DMS53 (cell line): ENCODE measurements at places on chromosomes 4 and X.

GRCh38 chrX:41198410-41198809 lies 113.2 kb downstream of the USP9X start:
- DNase-seq: peak; percentile 18

- DNase-seq: peak; percentile 2
Measured at GRCh38 chrX:123337886-123338639, 154.0 kb downstream of the GRIA3 start.

DNA sequence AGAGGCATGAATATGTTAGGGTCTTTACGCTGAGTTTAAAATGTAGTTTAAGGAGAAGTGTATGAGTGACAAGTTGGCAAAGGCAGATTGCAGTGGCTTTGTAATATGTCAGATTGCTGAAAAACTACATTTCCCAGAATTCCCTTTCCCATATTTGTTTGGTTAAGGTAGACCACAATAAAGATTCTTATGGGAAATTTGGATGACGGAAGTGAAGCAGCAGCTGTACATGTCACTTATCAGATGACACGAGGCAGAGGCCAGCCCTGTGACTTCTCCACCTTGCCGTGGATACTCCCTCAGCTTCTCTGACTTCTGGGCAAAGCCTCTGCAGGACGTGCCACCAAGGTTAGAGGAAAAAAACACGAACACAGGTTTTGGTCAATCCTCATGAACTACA lies 229.7 kb upstream of the DKK2 start:
- DNase-seq: peak; percentile 11

DNA sequence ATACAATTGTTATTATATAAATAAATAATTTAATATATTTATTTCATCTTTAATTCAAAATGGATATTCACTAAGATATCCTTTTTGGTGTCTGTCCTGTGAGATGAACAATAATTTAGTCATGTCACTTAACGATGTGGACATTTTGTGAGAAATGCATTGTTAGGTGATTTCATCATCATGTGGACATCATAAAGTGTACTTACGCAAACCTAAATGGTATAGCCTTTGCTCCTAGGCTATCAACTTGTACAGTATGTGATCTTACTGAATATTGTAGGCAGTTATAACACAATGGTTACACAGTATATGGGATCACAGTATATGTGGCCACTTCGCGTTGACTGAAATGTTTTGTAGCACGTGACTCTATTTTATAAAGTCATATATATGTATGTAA lies 20.2 kb upstream of the CHRNA9 start:
- no peak for DNase-seq

DNA sequence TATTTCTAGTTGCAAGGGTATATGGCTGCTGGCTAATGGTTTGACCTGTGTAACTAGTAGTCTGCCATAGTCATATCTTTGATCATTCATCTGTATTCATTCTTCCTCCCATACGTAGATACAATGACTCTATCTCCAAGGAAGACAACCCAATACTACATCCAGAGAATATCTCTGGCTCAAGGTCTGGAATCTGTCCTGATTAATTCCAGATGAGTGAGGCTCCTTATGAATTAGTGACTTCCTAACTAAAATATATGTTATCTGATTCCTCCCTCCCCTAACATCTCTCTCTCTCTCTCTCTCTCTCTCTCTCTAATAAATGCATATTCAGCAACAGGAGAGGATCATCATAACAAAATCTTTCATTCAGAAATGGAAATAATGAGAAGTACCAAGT lies 641.5 kb downstream of the FAT4 start:
- no peak for DNase-seq

GRCh38 chrX:49037883-49038475 lies 5.2 kb downstream of the TFE3 start:
- peak; percentile 19 for DNase-seq

DNA sequence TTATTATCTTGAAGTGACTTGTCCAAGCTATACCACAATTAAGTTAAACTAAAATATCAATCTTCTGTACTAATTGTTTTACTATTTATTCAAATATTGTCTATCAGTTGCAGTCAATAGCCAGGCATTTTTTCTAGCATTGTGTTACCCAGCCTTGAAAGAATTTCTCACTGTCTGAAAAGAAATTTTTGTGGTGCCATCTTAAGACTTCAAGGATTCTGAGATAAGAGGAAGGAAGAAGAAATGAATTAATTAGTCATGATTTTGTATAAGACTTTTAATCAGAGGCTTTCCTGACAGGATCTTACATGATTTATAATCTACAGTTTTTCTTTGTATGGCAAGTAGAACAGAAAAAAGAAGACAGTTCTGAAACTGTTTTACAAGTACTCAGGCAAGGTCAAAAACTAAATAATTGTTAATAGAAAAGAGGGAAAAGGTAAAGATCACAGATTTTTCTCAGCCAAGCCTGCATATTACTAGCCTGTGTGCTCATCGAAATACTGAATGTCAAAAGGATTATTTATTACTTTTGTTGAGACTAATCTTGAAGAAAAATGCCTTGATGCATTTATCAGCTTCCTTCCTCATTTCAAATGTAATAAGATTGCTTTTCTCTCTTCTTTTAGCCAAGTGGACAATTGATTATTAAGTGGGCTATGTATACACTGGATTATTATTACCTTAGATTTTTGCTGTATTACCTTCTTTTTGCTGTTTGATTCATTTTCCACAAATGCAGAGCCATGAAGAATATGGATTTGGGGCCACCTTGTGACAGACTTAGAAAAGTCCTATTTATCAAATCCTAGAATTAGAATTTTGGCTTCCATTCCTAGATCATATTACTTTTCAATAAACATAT lies 53.8 kb downstream of the CXCL1 start:
- peak; percentile 63 for DNase-seq

DNA sequence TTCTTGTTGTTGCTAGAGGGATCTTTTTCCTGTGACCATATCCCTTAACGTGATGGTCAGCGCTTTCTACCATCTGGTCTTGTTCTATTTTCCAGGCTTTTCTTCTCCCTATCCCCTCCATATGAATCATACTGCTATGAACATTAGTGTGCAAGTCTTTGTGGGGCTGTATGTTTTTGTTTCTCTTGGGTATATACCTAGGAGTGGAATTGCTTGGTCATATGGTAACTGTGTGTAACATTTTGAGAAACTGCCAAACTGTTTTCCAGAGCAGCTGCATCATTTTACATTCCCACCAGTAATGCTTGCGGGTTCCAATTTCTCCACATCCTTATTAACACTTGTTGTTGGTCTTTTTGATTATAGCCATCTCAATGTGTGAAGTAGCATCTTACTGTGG lies 121.4 kb downstream of the SPRY1 start:
- DNase-seq: no peak

GRCh38 chr4:99683895-99684294 lies 26.3 kb upstream of the C4orf54 start:
- DNase-seq: no peak

DNA sequence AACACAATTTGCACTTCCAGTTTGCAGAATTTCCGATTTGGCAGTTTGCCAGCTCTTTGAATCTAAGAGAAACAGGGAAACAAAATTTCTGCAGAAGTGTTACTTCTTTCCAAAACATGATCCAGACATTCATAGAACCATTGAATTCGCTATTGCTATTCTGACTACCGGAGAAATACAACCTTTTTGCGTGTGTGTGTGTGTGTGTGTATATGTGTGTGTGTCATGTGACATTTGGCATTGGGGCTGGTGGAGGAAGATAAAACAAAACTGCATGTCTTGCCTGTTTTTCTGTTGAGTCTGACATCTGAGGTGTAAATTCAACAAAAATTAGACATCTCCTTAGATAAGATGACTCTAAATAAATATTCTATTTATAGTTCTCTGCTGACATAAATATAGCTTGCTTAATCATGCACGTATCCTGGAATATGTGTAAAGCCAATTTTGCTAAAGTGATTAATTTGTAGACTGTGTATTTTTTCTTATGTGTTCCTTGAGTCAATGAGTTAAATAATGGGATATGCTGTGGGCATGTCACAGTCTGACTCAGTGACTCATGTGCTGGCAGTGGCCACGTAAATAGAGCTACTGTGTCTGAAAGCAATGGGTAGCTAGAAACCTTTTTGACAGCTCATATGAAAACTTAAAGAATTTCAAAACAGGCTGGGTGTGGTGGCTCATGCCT lies 98.9 kb downstream of the HPGD start:
- peak; percentile 50 for DNase-seq

DNA sequence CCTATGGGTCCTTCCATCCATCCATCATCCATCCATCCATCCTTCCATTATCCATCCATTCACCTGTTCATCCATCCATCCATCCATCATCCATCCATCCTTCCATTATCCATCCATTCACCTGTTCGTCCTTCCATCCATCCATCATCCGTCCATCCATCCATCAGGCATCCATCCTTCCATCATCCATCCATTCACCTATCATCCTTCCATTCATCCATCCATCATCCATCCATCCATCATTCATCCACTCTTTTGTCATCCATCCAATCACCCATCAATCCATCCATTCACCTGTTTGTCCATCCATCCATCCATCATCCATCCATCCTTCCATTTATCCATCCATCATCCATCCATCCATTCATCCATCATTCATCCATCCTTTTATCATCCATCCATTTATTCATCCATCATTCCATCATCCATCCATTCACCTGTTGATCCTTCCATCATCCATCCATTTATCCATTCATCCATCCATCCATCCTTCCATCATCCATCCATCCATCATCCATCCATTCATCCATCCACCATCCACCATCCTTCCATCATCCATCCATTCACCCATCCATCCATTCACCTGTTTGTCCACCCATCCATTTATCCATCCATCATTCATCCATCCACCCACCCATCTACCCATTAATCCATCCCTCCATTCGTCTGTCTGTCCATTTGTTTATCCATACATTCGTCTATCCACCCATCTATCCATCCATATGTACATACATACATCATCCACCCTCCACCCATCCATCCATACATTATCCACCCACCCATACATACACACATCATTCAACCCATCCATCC lies 34.8 kb downstream of the SH3TC1 start:
- DNase-seq: no peak

GRCh38 chrX:16488959-16489358 lies 161.0 kb upstream of the S100G start:
- DNase-seq: no peak

DNA sequence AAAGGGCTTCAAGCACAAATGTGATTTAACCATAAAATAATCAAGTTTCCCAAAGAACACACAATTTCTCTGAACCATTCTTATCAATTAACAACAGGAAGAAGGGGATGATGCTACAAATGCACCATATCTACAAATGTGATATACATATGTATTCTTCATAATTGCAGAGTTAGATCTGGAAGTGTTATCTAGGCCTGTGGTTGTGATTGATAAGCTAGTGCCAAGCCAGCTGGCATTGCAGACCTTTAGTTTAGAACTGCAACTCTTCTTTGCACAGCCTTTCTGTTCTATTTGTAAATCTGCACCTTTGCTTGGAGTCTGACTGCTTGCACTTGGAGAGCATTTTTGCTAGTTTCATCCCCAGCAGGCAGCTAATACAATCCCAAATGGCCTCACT lies 145.5 kb upstream of the NPY2R start:
- no peak for DNase-seq

DNA sequence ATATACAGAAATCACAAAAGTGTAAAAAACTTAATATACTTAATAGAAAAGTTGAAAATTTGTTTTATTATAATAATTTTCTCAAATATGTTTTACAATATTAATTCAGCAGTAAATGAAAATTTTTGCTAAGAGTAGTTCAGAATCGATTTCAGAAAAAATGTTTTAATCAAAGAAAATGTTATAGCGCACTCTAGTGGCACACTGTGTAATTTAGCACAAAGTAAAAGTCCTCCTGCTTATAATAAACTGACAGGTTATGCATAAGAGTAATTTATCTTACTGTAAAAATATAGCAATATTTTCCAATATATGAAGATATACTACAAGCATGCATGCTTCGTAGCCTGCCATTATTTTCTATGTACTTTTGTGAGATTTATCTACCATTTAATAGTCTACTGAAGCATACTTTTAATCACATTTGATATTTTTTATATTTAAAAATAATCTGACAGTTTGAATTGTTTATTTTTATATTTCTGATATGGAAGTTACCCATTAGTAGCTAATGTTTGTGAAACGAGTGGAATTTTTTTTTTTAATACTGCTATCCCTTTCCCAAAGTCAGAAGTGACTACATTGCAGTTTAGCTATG lies 217.9 kb upstream of the KLHL4 start:
- peak; percentile 59 for DNase-seq

- peak; percentile 76 for DNase-seq
Measured at GRCh38 chr4:31647786-31648185, 927.6 kb downstream of the PCDH7 start.

DNA sequence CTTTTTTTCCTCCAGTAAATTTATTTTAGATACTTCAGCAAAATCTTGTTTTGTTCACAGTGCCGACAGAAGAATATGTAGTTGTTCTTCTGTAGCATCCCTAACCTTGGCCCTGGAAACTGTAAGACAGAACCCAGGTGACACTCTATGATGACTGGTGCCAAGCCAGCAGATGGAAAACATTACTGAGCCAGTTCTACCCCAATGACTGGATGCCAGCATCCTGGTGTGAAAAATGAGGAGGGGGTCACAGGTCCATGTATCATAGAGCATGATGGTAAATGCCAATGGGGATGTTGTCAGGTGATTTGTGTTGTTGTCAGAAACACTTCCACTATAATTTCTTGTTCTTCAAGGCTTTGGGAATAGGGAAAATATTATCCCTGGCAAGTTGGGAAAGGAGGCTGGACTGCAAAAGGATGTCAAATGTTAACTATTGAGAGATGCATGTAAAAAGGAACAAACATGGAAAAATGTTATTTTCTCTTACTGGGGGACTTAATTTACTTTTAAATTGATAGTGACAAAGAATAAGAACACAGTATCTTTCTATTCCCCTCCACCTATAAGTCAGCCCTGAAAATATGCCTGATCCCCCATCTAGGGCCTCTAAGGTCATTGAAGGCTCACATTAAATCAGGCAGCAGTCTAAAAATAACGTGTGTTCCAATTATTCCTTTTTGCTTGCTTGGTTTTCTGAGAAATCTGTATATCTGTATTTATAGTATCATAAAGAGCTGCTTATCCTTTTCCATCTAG lies 159.8 kb downstream of the RASL11B start:
- DNase-seq: no peak

DNA sequence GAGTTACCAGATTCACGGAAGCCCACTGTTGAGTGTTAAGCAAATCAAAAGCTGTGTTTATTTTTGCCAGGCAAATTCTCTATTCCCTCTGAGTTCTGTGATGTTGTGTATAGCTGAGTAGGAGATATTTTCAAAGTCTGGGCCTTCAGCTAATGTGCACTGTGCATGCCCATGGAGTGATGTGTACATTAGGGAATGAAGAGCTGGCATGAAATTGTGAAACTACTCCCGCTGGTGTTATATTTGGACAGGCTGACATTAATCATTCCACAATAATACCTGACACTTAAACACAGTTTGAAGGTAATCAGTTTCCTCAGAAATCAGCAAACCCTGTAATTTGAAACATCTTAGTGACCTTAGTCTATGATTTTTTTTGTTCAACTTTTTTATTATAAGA lies 88.1 kb upstream of the MBNL3 start:
- DNase-seq: no peak
